ENCODE measurements at places on chromosomes 2 and 18.

DNA sequence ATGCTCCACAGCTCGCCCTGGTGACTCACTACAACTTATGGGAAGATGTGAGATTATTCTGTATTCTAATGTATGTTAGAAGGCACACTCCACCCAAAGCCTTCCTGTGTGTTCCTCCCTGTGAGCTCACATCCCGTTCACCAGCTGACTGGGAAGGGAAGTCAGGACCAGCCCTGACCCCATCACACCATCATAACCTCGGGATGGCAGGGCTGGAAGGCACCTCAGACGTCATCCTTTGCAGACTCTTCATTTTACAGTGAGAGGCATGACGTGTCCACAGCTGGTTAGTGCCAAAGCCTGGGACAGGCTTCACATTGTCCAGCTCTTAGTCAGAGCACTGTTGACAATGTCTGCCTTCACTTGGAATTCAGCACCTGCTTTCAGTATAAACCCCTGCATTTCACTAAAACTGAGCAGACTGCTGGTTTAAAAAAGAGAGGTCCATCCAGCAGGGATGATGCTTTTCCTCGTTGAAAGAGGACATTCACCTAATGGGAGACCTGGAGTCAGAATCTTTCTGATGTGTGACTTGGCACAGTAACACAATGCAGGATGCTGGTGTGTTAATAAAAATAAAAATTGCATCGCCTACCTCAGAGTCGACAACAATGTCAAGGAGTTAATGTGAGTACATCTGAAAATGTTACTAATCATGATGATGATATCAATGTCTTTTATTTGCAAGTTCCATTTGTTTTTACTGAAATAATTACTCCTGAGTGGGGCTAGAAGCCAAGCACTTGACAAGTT is 418.0 kb upstream of the TNP1 start:
- DNase-seq, result no peak

GRCh38 chr2:69211686-69212085 is 175.3 kb downstream of the GFPT1 start:
- no peak for DNase-seq

DNA sequence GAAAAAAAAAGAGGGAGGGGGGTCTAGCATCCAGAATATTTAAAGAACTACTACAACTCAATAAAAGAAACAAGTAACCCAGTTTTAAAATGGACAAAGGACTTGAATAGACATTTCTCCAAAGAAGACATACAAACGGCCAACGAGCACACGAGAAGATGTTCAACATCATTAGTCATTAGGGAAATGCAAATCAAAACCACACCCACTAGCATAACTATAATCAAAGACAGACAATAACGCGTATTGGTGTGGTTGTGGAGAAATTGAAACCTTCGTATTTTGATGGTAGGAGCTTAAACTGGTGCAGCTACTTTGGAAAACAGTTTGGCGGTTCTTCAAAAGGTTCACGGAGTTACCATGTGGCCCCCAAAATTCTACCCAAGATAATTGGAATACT is 64.3 kb upstream of the CAB39 start:
- no peak for DNase-seq

GRCh38 chr2:172050479-172051125 is 34.7 kb upstream of the DLX1 start:
- no peak for DNase-seq

- peak; percentile 83 for DNase-seq
Measured at GRCh38 chr18:45008694-45009413, 328.2 kb downstream of the SETBP1 start.

- peak; percentile 57 for DNase-seq
Measured at GRCh38 chr2:14903709-14904374, 271.3 kb downstream of the LRATD1 start.

DNA sequence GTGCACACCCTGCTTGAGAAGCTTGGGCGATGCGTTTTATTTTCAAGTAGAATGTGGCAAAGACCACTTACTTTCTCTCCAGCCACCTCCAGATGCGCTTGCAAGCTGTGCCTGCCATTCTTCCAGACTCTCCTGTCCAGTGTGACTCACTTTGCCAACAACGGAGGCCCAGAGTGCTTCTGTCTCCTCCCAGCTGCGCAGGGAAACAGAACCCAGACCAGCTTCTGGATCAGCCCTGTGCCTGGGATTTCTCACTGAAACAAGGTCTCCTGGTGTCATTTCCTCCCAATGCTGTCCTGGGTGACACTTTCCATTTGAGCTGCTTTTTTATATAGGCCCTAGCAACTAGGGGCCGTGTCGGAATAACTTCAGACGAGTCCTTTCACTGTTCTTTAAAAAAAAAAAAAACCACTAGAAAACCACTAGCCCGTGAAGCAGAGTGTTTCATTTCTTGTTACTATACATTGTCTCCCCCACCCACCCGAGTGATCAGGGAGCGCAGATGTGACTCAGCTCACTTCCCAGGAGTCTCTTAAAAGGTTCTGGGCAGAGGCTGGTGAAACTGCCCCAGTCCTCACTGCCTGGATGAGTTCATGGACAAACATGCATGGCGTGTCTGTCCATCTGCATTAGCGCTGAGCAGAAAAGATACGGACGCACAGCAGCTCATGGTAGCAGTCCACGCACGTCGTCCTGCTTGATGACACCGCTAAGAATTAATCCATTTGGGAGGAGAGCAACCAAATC is 25.3 kb upstream of the RPL31 start:
- DNase-seq, result no peak

GRCh38 chr18:57311472-57311871 is 40.9 kb upstream of the ST8SIA3 start:
- DNase-seq, result no peak

GRCh38 chr2:69975136-69975852 is 13.9 kb upstream of the ASPRV1 start:
- no peak for DNase-seq

DNA sequence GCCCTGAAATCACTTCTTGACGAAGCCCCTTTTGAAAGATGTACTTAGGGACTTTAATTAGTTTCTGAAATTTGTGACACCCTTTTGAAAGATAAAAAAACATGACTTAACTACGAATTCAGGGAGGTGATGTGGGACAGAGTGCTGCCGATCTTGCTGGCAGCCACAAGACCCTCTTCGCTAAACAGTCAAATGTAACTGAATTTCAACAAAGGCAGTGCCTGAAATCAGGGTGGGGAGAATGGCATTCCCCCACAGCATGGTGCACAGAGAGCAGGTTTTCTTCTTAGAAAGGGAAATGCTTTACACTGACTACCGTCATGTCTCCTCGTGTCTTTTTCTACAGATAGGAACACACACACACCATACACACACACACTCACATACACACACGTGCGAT is 640.2 kb upstream of the POU3F3 start:
- no peak for DNase-seq

Data from NCI-H2081 (cell line).